ENCODE measurements at places on chromosomes 7 and 10.

- no peak for DNase-seq
These were observed 13.7 kb upstream of the CLDN4 start for GRCh38 chr7:73817121-73817520.

DNA sequence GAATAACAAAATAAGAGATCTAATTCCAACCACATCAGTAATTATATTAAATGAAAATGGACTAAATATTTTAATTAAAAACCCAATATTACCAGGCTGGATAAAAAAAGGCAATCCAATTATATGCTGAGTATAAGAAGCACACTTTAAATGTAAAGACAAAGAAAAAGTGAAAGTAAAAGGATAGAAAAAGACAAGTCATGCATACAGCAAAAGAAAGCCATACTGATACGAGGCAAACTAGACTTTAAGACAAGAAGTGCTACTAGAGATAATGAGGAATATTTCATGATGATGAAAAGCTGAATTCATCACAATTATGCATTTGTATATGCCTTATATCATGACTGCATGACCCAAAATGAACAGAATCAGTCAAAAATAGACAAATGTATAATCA, 628.6 kb downstream of the PHTF2 start:
- DNase-seq = no peak

DNA sequence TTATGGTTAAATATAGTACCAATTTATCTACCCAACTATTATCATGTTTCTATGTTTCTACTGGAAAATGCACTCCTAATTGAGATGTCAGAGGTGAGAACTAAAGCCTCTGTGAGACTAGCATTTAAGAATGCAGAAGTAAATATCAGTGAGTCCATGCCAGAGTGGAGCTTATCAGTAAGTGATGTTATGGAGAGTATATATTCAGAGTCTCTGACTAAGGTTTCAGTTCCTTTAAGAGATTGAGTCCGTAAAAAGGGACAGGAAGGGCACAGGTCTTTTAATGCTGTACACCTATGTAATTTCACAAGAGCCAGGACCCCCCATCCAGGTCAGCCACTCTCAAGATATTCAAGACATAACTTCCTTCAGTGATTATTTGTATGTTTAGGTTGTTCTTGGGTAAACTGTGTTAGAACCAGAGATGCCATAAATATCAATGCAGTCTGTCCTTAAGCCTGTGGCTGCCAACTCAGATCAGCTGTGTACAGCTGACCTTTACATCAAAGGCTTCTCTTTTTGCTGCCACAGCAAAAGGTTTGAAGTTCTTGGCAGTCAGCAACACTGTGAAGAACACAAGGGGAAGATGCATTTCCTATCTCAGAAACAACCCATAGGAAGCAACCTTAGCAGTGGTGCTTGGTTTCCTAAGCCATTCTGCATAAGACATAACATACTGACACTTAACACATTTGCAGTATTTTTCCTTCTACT, 244.8 kb downstream of the BICC1 start:
- DNase-seq = no peak

DNA sequence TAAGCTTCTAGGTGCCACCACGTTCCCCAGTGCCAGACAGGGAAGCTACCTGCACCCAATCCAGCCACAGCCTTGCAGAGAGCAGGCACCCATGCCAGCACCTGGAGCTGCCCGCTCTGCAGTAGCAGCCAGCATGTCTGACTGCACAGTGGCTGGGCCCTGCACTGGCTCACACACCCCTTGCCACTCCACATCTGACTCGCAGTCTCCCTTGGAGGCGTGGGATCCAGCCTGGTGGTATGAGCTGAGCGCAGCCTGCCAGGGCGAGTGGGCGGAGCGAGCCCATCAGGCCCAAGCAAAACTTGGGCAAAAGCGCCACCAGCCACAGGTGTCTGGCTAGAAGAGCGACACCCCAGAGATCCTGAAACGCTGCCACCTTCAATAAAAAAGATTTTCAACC, 30.1 kb downstream of the CRTAC1 start:
- no peak for DNase-seq

- DNase-seq = no peak
These were observed at the start of gene PTPRZ1 for GRCh38 chr7:121872831-121873288. PTPRZ1 (plus strand) TSS chr7:121873161; CDS start chr7:121873500, 339 bp downstream.

DNA sequence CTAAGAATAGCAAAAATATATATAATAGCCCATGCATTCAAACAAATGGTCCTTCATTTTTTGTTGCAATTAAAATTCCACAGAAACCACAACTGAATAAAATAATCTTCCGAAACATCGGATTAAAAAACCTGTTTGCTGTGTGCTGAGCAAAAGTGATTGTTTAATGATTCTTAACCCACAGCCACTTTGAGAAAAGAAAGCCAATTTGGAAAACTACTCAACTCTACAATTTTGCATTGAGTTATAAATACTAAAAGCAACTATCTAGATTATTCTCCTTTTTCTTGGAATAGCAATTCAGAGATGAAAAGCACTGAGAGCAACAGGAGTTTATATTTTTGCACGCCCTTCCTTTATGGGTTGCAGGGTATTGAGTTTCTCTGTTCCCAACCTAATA, 8.0 kb downstream of the ADRB1 start:
- no peak for DNase-seq

DNA sequence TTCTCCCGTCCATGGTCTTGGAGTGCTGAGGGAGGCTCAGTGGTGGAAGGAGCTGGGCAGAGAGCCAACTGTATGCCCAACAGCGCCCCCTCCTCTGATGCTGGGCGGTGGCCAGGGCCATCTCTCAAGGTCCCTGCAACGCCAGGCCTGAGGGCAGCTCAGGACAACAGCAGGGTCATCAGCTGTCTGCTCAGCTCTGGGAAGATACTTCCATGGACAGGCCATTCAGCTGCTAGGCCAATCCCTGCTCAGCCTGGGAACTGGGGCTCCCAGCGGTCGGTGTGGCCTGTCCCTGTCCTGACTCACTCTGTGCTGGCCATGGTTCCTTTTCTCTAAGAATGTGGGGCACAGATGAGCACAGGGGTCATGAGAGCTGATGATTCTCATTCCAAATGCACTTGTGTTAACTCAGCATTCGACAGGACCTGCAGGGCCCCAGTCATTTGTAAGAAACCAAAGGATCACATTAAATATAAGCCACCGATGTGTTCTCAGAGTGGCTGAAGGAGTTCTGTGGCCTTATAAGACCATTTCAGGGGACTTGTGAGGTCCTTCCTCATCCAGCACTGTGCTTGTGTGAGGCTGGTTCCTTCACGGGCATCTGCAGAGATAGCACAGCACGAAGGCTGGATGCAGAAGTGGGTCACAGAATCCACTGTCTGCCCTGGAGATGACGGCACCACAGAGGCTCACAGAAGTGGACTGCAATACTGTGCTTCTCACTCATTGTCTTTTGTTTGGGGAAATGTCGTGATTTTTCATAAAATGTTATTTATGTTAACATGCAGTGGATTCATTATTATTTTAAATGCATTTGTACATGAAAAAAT, 73.0 kb downstream of the ADCY1 start:
- DNase-seq = no peak
